Neural crest cell (in vitro differentiated cells): ENCODE measurements at places on chromosomes 12 and 14.

GRCh38 chr14:71212093-71212492 lies 304.8 kb downstream of the PCNX1 start:
- no peak for DNase-seq

GRCh38 chr12:50918584-50919316 lies 33.6 kb upstream of the HIGD1C start:
- no peak for DNase-seq

- no peak for DNase-seq
These were observed 413.6 kb downstream of the BTG1 start for GRCh38 chr12:91732086-91732485.

DNA sequence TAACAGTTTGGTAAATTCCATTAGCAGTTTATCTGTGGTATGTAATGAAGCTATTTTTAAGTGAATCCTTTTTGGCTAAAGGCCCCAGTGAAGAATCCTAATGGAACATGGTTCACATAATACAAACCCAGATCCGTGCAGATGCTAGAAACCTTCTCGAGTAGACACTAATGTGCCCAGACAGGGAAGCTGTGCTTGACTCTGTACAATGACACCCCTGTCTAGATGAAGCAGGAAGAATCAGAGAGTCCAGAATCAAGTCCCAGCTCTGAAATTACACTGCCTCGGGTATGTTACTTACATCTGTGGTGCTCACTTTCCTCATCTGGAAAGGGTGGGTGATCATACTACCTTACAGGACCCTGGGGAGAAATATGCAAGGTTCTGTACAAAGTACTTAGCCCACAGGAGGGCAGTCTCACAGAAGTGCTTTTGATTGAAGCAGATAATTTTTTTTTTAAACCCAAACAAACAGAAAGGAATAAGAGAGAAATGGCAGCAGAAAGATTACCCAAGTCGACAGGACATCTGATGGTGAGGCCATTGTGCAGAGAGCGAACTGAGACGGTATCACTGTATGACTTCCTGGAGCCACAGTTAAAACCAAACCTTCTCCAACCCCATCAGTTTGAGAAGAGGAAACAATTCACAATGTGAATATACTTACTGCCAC lies 8.5 kb downstream of the CRACR2A start:
- DNase-seq = no peak

DNA sequence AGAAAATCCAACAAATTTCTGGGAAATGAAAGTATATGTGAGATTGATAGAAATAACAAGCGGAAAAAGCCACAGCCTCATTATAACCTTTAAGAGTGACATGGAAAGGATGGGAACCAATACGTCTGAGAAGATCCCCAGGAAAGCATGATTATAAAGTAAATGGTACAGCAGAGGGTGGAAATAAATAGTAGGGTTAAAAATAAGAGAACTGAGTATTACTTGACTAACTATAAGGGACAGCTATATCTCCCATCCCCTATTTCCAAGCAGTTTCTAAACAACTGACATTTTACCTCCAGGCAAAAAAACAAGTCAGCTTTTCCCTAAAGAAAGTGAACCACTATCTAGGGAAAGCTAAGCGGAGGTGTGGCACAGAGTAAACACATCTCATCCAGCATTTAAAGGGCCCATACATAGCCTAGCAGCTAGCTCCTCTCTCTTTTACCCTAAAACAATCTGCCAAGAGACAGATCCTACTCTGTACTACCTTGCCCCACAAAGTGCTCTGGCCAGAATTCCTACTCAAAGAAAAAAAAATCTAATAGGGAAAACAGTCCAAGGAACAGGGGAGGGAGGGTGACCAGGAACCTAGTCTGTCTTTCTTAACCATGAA lies 11.2 kb downstream of the OSBPL8 start:
- no peak for DNase-seq

- no peak for DNase-seq
These were observed 183.8 kb downstream of the TTC7B start for GRCh38 chr14:90632451-90632850.

GRCh38 chr14:24291446-24292117 lies 8.0 kb downstream of the DHRS1 start:
- no peak for DNase-seq
